CD4-positive, alpha-beta T cell treated with Interleukin-12 subunit alpha and Interleukin-12 subunit beta, for 1 hour (primary cell): ENCODE measurements at places on chromosomes 2 and 18.

DNA sequence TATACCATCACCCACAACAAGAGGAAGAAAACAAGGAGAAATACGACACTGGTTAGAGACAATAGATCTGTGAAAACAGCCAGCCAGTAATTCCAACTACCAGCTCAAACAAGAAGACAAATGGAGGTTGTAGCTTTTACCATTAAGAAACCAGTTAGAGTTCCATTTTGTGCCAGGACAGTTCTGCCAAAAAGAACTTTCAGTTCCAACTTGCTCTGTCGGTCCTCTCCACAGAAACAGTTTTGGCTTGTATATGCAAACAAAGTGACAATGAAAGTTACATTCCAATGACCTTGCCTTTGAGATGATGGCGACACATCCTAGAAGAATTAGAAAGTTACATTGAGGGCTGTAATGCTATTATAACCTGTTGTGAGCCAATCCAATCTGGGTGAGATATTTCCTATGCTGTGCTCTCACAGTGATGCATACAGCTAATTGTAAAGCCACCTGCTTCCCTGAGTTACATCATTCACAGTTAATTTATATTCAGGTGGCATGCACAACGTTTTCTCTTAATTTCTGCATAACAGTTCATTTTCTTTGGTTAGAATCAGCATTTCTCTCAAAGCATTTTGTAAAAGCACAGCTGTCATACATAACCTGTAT, 1378.4 kb upstream of the PIK3C3 start:
- DNase-seq, result no peak

- DNase-seq, result no peak
Observed at GRCh38 chr2:76268484-76268883, 557.8 kb upstream of the GCFC2 start.

GRCh38 chr18:47448956-47449355, 197.5 kb upstream of the SKOR2 start:
- no peak for DNase-seq

- no peak for DNase-seq
Observed at GRCh38 chr2:61356261-61356957, 114.5 kb downstream of the USP34 start.

DNA sequence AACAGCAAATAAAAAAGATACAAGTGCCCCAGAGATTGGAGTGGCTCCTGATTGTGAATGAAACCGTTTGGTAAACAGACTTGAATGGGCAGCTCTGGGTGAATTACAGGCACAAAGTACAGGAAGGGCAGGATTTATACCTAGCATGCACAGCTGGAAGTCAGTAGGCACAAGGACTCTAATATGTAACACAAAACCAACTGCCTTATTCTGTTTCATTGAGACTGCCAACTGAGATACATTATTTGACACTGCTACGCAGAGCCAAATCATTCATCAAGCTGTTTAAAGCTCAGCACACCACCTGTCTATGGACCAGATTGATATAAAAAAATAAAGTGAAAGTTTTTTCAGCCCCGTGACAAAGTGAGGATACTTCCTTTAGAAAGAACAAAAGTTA, 541.2 kb downstream of the NUP35 start:
- no peak for DNase-seq

- no peak for DNase-seq
Observed at GRCh38 chr2:9415516-9416169, 7.7 kb downstream of the ITGB1BP1 start.

- DNase-seq, result no peak
Observed at GRCh38 chr2:21590026-21590690, 466.4 kb downstream of the TDRD15 start.

GRCh38 chr2:115161771-115162493, 719.5 kb downstream of the DPP10 start:
- no peak for DNase-seq

- no peak for DNase-seq
Observed at GRCh38 chr2:60556175-60556574, 2.7 kb upstream of the BCL11A start.

DNA sequence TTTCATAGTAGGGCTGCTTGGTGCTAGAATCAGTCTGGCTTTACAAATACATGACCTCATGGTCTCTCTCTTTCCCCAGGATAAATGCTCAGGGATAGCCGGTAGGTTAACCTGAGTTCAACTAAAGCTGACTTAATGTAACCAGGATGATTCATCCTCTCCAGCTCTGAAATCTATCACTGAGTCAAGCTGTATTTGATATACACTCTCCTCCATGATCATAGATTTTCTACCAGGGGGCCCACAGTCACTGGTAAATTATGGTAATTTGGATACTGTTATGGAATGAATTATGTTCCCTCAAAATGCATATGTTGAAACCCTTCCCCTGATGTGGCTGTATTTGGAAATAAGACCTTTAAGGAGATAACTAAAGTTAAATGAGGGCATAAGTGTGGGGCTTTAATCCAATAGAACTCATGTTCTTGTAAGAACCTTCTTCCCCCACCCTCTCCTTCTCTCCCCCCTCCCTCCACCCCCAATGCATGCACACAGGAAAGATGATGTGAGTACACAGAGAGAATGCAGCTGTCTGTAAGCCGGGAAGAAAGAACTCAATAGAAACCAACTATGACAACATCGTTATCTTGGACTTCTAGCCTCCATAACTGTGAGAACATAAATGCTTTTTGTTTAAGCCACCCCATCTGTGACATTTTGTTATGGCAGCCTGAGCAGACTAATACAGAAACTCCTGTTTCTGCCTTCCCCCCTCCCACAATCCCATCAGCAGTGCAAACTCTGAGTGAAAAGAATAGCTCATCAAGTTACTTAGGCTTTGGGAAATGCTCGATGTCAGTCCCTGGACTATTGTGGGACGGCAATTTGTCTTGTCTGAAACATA, 134.9 kb upstream of the KYNU start:
- no peak for DNase-seq
